ENCODE measurements at places on chromosomes 12 and 14. TPM values are rescaled to one million over a fixed set of nuclear protein-coding genes. Genes with fewer than 3 reads are reported as not detected.

FKBP3 gene
- 31.8 TPM for total RNA-seq

FOXG1 gene
- not detected for total RNA-seq

SLC22A17 gene
- 1.4 TPM for total RNA-seq

ALDH1L2 gene
- 8.0 TPM for total RNA-seq

CMA1 gene
- not detected for total RNA-seq

PPM1H gene
- not detected for total RNA-seq

OVCH1 gene
- not detected for total RNA-seq

SRRM4 gene
- total RNA-seq, result not detected

HPD gene
- total RNA-seq, result not detected

SYNDIG1L gene
- not detected for total RNA-seq

ZNF891 gene
- 0.11 TPM for total RNA-seq

TAS2R9 gene
- not detected for total RNA-seq

PTPRQ gene
- total RNA-seq, result not detected

EFS gene
- 10.1 TPM for total RNA-seq

RNASE1 gene
- not detected for total RNA-seq

CFAP73 gene
- total RNA-seq, result not detected

HOTAIR gene
- 4.4 TPM for total RNA-seq

CRIP2 gene
- total RNA-seq, result 141 TPM

VWF gene
- not detected for total RNA-seq

ACTN1 gene
- 629 TPM for total RNA-seq

MAP3K9 gene
- total RNA-seq, result 11.9 TPM

KRT73 gene
- total RNA-seq, result not detected

NRL gene
- 2.2 TPM for total RNA-seq

LTB4R gene
- total RNA-seq, result 14.0 TPM
